ENCODE measurements at places on chromosomes 5 and 9.
A peak's percentile ranks its signal among the peaks of the same experiment; 100 is the strongest.

DNA sequence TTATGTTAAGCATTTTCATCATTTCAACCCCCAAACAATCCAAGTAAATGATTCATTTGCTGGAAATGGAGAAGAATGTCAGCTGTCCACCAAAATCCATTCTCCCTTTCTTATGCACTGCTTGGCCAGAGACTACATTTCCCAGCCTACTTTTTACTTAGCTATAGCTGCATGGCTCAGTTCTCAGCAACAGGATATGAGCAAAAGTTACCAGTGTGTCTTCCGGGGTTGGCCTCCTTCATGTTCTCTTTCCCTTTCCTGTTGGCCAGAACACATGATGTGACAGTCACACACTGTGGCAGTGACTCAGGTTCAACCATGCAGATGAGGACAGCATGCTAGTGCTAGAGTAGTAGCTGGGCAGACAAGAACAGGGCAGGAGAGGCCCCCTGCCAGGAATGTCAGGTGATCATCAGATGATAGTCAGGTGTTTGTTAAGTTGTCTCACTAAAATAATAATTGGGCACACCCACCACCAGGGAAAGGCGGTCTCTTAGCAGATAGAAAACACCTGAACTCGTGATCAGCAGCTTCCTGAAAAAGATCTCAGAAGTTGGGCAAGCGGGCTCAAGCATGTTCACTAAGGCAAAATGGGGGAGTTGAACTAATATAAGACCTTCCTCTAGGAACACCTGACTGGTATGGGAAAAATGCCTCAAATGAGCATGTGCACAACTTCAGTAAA lies 12.2 kb downstream of the GPR150 start:
- DNase-seq, result peak; percentile 46

DNA sequence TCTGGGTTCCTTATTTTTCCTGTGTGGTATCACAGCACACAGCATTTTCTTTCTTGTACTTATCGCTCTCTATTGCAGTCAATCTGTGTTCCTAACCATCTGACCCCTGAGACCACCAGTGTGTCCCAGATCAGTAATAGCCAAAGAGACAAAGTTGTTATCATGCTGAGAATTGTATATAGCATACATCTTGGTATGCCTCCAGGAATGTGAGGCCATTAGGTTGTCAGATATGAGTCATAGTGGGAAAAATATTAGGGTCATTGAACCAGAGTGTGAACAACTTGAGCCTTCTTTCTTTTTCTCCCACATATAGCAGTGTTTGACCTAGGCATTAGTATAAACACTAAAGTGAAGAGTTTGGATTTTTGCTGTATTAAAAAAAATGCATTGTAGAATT lies 106.3 kb downstream of the NDUFAF2 start:
- DNase-seq, result no peak

GRCh38 chr5:132388244-132389050 lies 18.9 kb downstream of the SLC22A5 start:
- DNase-seq, result no peak

DNA sequence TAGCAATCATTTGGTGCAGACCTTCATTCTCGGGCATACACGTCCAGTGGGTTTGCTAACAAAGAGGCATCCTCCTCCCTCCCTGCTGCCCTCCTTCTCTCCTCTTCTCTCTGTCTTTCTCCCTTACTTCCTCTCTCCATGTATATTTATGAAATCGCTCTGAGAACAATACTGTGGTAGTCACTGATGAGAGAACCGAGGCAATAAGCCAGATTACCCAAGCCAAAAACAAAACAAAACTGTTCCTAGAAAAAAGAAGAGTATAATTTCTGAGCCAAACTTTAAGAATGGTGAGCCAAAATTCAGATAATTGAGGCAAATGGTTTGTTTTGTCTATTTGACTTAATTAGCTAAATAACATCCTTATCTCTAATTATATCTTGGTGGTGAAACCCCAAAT lies 15.8 kb upstream of the HMHB1 start:
- no peak for DNase-seq

DNA sequence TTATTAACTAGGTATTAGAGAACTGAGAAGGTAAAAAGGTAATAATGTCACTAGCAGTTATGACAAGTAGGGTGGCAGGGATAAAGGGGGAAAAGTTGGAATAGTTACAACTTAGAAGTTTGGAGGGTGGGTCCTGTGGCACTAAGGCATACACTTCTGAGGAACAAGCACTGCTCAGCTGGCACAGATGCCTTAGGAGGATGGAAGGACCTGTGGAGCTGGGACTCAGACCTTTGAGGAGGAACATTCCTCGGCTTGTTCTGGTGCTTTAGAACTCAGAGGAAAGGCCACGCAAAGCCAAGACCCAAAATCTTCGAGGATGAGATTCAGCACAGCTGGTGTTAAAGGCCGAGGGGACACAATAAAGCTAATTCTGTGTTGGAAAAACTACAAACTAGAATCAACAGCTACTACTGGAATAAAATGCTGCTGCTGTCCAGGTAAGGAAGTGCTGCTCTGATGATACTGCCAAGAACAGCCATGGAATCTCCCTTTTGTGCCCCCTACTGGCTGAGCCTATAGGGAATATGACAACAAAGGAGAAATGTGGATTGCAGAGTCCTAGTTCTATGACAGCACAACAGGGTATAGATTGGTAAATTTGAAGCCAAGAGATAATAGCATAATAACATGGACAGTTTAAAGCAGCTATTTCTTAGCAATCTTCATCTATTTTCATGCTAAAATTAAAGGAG lies 126.7 kb downstream of the SLC25A46 start:
- DNase-seq, result no peak

DNA sequence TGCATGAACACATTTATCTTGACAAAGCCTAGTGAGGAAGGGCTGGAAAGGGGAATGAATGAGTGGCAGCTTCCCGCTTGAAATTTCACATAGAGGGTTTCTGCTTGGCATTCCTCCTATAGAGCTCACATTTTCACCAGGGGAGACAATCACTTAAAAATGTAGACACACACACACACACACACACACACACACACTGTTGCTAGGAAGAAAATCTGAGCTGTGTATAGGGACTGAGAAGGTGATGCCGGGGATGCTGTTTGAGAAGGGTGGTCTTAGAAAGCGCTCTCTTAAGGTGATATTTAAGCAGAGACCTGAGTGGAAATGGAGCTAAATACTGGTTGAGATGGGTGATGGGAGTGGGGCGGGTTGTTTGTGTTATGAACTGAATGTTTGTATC lies 70.4 kb downstream of the LRRC70 start:
- DNase-seq, result no peak

- DNase-seq, result no peak
Observed at GRCh38 chr9:107208121-107208520, 75.0 kb upstream of the RAD23B start.

All from stimulated activated CD8-positive, alpha-beta memory T cell treated with anti-CD3 and anti-CD28 coated beads, Interleukin-4, amount 100 ng/mL, for 4 hours (primary cell).